ENCODE measurements at places on chromosomes 2 and 18.

DNA sequence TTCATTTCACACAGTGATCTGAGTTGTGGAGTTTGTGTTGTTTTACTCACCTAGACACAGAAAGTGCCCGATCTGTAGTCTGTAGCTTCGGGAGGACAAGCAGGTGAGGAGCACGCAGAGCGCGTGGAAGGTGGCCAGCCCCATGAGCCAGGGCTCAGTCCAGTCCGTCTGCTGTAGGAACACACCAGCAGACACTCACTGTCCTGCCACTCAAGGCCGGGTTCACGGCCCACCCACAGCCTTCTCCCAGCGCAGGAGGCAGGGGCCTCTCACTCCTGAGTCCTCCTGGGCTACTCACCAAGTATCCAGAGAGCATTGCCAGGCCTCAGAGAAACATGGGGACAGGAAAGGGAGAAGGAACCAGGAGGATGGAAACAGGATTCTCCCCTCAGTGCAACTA, 1.7 kb downstream of the TMEM18 start:
- no peak for DNase-seq

DNA sequence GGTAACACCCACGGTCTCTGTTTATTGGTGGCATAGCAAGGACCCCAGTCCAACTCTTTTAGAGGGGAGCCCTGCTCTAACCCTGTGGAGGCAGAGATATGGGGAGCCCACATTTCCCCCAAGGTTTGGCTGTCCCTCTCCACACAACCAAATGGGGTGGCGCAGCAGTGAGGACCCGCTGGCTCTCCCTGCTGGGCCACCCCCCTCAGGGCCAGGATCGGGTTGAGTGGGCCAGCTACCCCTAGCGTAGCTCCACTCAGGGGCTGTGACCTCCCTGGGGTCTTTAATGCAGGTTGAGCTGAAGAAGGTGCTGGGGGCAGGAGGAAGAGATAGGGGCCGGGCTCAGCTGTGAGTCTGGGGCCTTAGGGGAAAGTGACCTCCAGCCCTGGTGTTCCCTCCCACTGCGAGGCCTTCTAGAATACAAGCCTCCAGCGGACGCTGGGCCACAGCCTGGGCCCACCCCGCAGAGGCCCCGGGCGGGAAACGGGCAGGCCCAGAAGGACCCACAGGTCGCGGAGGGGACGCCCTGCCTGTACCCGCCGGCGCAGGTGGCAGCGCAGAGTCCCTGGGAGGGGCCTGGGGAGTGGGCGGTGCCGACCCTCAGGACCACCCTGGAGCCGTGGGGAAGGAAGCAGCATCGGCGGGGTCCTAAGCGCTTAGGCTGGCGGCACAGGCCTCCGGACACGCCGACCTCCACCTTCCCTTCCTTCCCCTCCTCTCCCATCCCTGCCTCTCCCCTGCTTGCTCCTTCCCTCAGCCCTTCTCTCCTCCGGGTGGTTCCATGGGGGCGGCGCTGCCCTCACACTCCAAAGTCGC, 9.6 kb downstream of the CROCC2 start:
- DNase-seq = no peak

GRCh38 chr18:3593381-3593903, 143.5 kb downstream of the TGIF1 start:
- DNase-seq = no peak

GRCh38 chr2:47005687-47006086, 90.1 kb upstream of the MCFD2 start:
- no peak for DNase-seq

DNA sequence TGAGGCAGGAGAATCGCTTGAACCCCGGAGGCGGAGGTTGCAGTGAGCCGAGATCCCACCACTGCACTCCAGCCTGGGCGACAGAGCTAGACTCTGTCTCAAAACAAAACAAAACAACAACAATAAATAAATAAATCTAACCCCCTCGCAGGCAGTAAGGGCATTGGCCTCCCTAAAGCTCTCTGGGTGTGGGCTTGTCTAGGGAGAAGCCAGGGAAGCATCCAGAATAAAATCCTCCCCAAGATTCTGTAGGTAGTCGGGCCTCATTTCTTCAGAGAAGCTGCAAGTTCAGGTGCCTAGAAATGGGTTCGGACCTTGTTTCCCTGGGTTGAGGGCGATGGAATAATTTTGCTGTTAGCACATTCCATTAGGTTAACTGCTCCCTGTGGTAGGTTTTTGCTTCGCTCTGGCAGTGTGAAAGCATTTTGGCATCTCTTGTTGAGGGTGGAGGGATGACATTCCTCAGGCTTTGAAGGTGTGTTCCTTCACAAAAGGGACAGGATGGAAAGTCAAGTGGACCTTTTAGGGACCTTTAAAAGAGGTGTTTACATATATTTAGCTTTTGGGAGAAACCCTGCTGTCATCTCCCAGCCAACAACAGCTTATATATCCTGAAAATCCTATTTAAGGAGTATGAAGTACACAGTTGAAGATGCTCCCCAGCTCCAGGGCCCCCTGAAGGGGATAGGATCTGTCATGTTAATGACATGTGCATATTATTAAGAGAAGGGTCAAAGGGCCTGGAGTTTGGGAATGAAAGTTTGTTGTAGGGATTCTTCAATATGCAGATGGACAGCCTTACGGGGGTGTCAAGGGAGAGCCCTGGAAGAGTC, 17.7 kb downstream of the MYCN start:
- DNase-seq = no peak

DNA sequence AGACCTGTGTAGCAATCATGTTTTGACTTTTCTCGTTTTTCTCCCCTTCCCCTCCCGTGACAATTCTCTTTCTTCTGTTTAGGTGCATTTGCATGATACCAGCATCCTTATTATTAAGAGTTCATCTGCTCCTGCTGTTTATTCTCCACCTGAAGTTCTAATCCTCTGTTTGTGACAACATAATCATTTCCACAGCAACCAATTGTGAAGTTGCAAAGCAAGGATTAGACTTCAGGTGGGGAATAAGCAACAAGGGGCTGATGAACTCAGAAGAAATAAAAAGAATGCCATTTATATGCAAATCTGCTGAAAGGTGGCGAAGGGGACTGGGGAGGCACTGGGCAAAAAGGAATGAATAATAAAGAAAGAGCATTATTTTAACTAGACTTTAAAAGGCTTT, 124.8 kb upstream of the LINC00305 start:
- DNase-seq = no peak

DNA sequence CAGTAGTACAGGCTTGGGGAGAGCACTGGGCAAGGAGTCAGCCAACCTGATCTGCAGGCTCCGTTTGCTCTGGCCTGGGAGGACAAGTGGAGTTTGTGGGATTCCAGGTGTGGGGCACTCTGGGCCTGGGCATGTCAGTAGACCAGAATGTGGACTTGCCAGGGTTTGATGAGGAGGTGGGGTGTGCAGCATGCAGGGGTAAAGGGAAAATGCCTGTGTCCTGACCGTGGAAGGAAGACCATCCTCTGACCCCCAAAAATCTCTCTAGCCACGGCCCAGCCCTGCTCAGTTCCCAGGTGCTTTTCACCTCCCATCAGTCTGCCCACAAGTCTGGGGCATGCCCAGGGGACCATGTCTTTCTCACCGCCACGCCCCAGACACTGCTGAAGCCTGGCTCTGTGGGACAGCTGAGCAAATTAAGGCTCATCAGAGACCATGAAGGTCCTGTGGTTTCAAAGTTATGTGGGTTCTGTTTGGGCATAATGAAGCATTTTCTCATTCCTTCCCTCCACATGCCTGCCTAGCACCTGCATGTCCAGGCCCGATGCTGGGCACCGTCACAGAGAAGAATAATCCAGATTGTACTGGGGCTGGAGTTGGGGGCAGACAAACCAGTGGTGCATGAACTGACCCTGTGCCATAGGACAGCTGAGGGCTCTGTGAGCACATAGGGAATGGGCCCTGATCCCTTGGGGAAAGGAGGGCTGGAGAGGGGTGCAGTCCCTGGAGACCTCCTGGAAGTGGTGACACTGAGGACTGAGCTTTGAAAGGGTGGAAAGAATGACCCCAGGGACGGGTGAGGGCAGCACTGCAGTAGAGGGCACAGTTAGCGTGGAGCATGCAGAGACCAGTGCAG, 6.5 kb upstream of the KCNF1 start:
- DNase-seq = no peak

GRCh38 chr2:46967990-46968647, 52.5 kb upstream of the MCFD2 start:
- DNase-seq = no peak

DNA sequence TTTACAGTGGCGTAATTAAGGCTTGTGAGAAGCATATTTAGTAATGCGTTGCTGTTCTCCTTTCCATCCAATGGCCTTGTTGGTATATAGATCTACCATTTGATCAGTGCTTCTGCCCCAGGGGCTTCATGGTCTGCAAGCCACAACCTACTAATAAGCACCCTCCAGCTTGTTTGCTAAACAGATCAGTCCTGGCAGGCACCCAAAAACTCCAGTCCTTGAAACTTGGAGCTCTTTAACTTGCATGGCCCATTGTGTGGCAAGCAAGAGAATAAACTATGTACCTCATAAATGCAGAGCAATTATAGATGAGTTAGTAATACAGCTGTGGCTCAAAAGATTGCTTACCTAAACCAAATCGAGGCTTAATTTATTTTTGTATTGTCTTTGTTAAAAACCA, 158.5 kb downstream of the FTCDNL1 start:
- no peak for DNase-seq

- no peak for DNase-seq
Measured at GRCh38 chr2:101362316-101362715, 25.0 kb downstream of the CREG2 start.

GRCh38 chr2:238022594-238023157, 38.1 kb upstream of the SCLY start:
- DNase-seq = no peak

GRCh38 chr18:59143441-59143840, 3.8 kb downstream of the SEC11C start:
- no peak for DNase-seq

- DNase-seq = no peak
Measured at GRCh38 chr2:47818777-47819176, 35.8 kb downstream of the MSH6 start.

GRCh38 chr2:219287580-219288265, 8.6 kb downstream of the DNAJB2 start:
- no peak for DNase-seq

DNA sequence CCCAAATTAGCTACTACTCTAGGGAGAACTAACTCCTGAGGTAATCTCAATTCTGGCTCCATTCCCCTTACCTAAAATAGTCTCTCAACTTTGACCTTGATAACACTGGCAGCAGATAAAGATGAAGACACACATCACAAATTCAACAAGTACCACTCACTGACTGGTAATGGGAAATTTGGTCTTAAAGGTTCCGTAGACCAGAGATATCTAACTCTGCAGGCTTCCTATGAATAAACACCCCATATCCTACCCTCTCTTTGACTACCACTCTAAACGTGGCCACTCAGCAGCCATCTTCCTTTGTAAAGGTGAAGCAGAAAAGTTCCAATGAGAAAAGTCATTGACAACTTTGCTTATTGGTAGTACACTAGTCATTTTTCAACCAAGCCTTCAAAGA, 38.6 kb upstream of the GALNT5 start:
- no peak for DNase-seq

DNA sequence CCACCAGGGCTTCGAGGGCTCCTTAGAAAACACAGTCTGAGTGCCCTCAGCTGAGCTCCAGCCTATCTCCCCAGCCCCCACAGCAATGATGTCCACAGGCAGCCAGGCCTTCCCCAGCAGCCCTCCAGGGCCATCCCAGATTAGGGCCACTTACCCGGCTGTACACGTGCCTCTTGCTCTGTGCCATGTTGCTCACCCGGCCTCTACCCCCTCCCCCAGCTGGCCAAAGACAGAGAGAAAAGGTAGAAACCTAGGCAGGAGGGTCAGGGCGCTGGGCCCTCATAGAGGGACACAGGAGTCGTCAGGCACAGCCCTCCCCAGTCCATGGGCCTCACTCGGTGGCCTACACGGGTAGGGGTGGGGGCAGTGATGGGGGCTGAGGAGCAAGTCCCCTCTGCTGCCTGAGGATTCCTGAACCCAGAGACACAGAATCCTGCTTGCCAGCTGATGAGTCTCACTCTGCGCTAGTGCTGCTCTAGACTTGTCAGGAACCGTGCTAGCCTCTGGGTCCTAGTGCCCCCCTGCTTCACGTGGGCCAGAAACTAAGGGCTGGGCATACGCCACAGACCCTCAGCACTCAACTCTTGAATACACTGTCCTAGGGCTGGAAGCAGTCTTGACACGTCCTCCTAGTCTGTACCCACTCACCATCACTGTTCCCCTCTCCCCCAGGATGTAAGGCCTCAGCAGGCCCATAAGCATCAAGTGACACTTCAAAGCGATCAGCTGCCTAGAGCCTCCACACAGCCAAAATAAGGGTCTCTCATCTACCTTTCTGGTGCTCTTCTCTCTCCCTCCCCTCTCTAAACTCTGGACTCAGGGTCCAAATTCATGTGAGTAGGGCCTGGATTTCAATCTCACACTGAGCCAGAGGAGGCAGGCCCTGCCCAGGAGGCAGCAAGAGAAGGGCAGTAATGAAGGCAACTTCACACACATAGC, at the start of gene DCTN1:
Gene DCTN1 (minus strand): TSS at position 461 of the 939 bp plus-strand sequence. CDS start 274 bp downstream, at position 187.
- DNase-seq = peak; percentile 12

DNA sequence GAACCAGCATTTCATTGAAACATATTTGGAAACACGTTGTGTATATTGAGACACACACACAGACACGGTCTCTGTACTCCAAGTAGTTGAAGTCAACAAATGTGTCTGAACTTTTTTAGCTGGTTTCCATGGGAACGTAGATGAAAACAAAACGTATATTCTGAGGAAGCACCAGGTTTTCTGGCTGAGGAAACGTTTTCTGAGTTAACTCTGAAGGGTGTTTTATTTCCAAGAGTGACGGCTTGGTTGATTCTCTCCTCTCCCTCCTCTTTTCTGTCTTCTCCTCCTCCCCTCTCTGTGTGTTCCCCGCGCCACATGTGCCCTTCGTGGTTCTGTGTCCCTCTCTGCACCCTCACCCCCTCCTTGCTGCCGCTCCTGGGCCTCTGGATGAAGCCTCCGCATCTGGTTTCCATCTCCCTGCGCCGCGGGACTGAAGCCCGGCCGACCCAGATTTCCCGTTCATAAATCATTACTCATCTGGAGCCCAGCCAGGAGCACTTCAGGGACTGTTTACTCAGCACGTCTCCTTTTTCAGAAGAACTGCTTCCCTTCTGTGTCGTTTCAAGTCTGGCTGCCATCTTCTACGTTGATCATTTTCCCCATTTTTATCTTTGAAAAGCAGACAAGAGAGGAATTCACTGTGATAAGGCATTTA, 122.7 kb downstream of the COL6A3 start:
- no peak for DNase-seq

GRCh38 chr2:9472511-9472910, 1.8 kb upstream of the IAH1 start:
- no peak for DNase-seq

- DNase-seq = peak; percentile 2
Measured at GRCh38 chr2:218028189-218028495, 25.3 kb upstream of the TNS1 start.

Measured in activated gamma-delta T cell treated with Interleukin-2 at 50 U/mL for 16 hours (primary cell).